Osteoblast (primary cell): ENCODE measurements at places on chromosomes 7 and 10.
A peak's percentile ranks its signal among the peaks of the same experiment; 100 is the strongest.

DNA sequence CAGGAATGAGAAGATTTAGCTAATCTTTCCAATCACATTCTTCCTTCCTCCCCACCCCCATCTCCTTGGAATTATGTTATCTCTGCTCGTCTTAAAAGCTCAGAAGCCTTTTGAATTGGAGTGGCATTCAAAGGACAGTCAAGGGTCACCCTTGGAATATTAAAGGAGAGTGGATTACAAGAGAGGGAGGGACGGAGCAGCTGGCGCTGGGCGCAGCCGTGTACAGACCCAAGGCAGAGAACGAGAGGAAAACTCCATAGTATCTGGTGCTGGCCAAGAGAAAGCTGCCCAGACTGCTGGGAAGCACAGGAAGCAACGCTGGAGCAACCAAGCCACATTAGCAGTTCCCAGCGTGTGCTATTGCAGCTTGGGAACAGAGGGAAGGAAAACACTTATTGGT is 95.7 kb downstream of the POU6F2 start:
- no peak for DNase-seq

- peak; percentile 66 for DNase-seq
Measured at GRCh38 chr10:120415709-120416330, 41.2 kb upstream of the PLPP4 start.

DNA sequence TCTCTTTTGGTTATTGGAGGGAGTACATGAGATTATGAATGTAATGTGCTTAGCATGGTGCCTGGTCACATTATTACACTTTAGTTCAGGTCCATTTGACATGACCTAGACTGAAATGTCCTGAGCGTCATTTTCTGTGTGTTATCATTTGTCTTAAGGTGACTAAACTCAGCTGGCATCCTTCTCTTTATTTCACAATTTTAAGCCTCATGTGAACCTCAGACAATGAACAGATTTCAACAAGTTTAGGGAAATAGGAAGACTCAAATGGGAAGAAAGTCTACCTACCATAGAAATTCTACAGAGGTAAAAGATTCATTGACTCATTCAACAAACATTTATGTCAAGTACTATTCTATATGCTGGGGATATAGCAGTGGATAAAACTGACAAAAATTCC is 70.2 kb upstream of the EXOC6 start:
- DNase-seq = no peak

DNA sequence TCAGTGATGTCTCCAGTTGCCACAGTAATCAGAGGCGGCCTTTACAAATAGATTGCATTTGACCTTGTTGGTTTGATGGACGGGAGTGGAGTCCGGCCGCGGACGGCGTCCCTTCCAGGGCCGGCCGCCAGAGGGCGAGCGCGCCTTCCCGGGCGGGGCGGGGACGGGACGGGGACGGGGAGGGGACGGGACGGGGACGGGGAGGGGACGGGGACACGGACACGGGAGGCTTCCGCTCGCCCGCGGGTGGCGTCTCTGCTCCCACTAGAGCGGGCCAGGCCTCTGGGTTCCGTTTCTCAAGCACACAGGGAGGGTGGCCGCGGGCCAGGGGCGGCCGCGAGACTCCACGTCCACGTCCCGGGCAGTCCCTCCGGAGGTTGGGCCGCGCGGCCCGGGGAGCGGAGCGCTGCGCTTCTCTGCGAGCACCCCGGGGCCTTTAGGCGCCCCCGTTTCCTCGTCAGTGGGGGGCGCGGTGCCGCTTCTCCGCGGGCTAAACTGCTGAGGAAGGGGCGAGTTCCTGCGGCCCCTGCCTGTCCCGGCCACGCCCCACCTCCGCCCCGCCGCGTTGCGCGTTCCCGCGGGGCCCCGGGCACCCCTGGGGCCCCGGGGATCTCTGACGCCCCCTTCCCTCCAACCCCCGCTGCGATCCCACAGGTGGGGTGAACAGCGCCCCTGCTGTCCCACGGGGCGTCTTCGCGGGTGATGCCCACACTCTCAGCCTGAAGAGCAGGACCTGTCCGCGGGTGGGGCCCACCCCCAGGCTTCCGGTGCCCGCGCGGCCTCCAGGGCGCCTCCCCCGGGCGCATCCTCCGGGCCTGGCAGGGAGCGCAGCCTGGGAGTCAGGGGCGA is 84.2 kb upstream of the MKI67 start:
- peak; percentile 97 for DNase-seq

DNA sequence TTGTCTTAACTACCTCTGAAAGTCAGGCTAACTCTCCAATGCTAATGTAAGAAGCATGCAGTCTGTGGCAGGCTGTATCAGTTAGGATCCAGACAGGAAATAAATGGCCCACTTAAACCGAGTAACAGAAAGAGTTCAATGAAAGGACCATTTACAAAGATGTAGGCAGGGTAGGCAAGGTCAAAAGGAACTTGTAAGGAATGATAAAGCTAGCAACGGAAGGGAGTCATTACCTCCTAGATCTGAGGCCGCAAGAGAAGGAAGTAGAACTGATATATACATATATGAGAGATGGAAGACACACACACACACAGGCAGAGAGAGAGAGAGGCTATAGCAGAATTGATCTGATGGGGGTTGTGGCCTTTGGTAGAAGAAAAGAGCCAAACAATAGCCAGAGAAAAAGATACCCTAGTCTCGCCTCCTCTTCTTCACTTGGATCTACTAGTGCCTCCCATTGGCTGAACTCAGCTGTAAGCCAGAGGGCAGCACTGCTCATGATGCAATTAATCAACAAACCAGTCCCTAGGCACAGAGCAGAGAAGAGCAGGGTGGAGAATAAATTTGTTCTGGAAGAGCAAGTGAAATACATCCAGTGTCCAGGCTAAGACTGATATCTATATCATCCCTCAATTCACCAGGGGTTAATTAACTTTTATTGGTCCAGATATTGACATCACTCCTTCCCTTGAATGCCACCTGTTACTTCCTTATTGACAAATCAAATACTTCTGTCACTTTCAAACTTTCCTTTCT is 91.2 kb downstream of the LSMEM1 start:
- DNase-seq = no peak

GRCh38 chr7:30181211-30181610 is 46.4 kb downstream of the MTURN start:
- no peak for DNase-seq

- DNase-seq = no peak
Measured at GRCh38 chr10:23505797-23506465, 67.1 kb downstream of the OTUD1 start.

- DNase-seq = peak; percentile 64
Measured at GRCh38 chr7:69445541-69445940, 152.7 kb upstream of the AUTS2 start.

DNA sequence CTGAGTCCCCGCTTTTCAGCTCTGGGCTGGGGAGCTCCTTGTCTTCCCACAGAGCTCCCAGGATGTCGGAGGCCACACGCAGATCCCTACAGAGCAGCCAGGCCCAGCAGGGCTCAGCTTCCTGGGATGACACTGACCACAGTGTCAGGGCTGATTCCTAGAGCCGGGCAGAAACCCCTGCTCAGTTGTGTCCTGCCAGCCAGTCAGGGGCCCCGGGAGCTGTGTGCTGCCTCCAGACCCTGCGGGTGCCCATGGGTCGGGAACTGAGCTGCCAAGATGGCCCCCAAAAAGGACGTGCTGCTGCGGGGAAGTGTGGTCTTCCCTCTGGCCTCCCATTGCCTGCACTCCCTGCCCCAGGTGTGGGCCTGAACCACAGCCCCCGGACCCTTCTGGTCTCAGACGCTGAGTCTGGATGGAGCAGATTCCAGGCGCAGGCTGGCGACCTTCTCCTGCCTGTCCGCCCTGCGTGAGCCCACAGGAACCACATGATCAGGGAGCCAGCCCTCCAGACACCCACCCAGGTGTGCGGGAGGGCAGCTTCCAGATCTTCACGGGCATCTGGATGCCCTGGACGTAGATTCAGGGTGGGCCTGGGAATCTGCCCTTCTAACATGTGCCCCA is 217.4 kb downstream of the MAD1L1 start:
- peak; percentile 80 for DNase-seq

GRCh38 chr10:68955355-68955831 is 577 bp upstream of the DDX21 start:
- peak; percentile 60 for DNase-seq

GRCh38 chr10:36428507-36428906 is 696.9 kb upstream of the ANKRD30A start:
- no peak for DNase-seq

GRCh38 chr7:85890244-85890811 is 703.5 kb upstream of the SEMA3D start:
- DNase-seq = no peak

- no peak for DNase-seq
Measured at GRCh38 chr10:102414749-102415148, 3.8 kb downstream of the PSD start.

DNA sequence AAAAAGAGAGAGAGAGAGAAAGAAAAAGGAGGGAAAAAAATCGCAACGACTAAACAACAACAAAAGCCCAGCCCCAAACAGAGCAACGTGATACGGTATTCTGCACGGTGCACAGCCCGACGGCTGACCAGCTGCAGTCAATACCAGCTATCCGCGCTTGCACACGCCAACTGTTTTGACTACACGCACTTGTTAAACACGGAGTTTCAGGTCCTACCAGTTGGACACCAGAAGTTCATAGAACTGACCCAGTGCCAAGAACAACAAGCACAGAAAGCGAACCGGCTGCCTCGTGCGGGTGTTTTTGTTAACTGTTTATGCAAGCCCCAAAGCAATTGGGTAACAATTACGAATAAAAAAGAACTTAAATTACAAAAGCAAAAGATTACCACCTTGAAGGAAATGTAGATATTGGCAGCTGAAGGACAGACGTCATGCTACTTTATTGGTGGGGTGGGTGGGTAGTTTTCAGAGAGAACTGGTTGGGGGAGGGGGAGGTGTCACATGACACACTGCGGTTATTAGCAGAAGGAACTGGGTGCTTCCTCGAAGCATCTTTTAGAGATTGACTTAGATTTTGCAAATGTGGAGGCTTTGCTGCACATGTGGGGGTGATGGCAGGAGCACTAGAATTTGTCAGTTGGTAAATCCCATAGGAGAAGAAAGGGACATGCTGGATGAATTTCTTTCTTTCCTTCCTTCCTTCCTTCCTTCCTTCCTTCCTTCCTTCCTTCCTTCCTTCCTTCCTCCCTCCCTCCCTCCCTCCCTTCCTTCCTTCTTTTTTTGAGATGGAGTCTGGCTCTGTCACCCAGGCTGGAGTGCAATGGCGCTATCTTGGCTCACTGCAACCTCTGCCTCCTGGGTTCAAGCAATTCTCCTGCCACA is 110.6 kb upstream of the EFCAB10 start:
- DNase-seq = peak; percentile 58

DNA sequence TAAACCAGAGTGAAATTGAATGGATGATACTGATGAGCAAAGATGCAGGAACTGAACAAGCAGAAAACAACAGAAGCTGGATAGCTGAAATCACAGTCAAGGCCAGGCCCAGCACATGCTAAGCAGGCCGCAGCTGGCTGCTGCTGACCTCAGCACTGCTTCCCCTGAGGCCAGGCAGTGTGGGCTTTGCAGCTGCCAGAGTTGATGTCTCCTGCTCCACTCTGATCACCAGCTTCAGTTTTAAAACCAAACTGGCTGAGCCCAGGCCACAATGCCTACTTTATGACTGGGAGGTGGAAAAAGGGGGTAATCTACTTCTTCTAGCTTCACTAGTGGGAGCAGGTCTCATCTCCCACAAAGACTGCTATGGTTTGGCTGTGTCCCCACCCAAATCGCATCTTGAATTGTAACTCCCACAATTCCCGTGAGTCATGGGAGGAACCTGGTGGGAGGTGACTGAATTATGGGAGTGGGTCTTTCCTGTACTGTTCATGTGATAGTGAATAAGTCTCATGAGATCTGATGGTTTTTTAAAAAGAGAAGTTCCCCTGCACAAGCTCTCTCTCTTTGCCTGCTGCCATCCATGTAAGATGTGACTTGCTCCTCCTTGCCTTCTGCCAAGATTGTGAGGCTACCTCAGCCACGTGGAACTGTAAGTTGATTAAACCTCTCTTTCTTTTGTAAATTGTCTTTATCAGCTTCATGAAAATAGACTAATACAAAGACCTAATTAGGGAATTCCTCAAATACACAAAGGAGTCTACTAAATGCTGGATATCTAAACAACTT is 136.4 kb upstream of the ITGB1 start:
- no peak for DNase-seq

GRCh38 chr7:31814187-31814586 is 127.2 kb downstream of the PPP1R17 start:
- DNase-seq = peak; percentile 5

- peak; percentile 48 for DNase-seq
Measured at GRCh38 chr7:5443678-5444077, 20.0 kb upstream of the TNRC18 start.

GRCh38 chr10:62858364-62858763 is 42.2 kb upstream of the EGR2 start:
- DNase-seq = no peak

DNA sequence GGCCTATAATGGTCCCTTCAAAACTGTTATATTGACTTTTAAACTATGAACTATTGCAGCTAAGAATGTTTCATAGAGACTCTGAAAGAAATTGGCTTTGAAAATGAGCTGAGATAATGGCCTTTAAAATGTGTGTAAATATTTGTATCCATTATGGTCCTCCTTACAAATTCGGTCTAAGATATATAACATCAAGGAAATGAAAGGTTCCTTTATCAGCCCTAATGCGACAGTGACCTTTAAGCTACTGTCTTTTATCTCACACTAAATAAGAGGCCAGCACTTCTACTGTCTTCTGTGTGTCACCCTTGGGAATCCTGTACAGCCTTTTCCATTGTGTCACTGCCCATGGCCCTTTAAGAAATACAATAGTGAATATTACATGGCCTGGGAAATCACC is 19.5 kb downstream of the COL28A1 start:
- DNase-seq = no peak

DNA sequence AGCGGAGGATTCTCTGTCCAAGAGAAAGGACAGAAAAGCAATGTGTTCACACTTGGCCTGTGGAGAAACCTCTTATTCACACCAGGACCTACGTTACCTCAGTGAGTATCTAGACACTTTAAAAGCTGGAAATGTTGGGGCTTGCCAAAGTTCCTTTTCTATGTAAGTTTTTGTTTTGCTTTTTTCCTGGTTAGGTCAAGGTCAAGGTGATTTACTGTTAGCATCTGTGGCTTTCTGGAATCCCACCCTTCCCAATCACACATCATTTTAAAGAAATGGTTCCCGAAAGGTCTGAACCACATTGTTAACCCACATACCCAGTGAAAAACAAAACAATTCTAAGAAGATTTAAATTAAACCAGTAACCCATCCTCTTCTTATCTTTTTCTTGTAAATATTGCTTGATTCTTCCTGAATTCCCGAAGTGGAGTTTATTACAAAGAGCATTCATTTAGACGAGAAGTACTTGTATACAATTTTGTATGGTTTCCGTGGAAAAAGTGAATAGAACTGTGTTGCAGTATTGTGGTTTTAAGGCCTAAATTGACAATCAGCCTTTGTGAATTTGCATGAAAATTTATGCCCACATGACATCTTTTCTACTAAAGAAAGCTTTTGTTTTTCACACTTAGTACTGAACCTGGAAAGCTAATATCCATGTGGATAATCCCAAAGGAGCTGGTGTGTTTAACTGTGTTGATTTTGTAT is 827.0 kb upstream of the IGFBP3 start:
- DNase-seq = no peak

DNA sequence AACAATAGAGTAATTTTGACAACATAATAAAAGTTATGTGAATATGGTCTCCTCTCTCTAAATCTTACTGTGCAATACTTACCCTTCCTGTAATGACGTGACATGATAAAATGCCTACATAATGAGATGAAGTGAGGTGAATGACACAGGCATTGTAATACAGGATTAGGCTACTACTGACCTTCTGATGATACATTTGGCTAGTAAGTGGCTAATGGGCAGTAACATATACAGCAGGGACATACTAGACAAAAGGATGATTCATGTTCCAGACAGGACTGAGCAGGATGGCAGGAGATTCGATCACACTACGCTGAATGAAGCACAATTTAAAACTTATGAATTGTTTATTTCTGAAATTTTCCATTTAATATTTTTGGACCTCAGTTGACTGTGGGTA is 4.7 kb downstream of the C10orf88 start:
- no peak for DNase-seq
